ENCODE measurements at places on chromosomes 3 and 15.

DNA sequence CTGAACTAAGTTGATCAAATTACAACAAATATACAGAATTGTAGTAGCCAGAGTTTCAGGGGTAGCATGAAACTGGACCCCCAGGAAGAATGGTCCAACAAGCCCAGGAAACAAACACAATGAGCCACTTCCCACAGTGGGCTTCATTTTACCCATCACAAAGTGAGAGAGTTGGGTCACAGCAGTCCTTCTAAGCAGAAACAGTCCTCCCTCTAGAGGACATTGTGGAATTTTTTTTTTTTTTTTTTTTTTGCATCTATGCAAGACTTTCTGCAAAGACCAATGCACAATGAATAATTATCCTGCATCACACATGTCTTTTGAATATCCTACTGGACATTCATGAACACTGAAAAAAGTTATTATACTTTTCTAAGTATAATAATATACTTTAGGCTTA, 73.8 kb upstream of the ATP13A5 start:
- DNase-seq: no peak

- DNase-seq: no peak
Measured at GRCh38 chr3:162152636-162153035, 656.0 kb downstream of the OTOL1 start.

- DNase-seq: no peak
Measured at GRCh38 chr3:73759297-73759711, 134.6 kb upstream of the PDZRN3 start.

GRCh38 chr3:154794391-154794790, 285.7 kb upstream of the MME start:
- no peak for DNase-seq

- no peak for DNase-seq
Measured at GRCh38 chr3:128077202-128077624, 25.0 kb downstream of the SEC61A1 start.

- no peak for DNase-seq
Measured at GRCh38 chr3:129644836-129645235, 38.4 kb upstream of the PLXND1 start.

DNA sequence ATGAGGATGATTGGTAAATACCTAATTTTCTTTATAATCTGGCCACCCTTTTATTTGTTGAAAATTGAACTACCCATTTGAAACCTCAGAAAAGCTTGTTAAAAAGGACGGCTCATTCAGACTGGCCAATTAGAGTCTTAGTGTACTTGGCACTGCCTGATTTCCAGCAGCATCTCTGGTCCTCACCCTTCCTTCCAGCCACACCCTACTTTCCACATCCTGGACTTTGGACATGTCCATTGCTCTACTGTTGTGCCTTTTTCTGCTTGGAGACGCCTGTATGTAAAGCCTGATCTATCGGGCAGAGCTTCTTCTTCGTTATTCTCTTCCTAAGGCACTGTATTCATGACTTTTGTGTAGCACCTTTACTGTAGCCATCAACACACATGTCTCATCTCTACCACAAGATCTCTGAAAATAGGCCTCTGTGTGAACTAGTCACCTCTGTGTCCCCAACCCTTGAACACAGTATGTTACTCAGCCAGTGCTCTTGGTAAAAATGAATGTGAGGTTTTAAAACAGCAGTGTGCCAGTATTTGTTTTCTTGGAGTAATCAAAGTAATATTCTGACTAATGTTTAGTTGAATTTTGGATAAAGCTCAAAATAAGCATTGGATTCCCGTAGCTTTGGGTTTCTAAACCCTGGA, 6.8 kb downstream of the RBM5 start:
- no peak for DNase-seq

Measured in activated CD8-positive, alpha-beta memory T cell treated with anti-CD3 and anti-CD28 coated beads, Interleukin-2, amount 50 U/mL, for 4 hours (primary cell).